Fibroblast of skin of abdomen (primary cell): ENCODE measurements at places on chromosomes 7 and 10.

DNA sequence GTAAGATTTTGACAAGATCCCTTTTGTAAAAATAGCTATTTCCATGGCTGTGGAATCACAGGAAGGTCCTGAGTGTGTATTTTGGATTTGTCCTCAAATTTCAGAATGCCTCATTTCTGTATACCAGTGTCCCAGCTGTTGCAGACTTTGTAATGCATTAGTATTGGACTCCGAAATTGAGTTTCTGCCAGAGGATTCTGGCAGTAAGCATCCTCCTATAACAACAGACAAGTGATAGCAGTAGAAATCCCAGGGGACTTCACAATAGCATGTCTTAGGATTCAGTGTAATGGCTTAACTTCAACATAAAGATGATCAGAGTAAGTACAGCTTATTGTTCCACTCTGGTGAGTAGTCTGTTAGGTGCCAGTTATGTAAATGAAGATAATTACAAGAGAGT is 104.6 kb downstream of the FOXP2 start:
- no peak for DNase-seq

DNA sequence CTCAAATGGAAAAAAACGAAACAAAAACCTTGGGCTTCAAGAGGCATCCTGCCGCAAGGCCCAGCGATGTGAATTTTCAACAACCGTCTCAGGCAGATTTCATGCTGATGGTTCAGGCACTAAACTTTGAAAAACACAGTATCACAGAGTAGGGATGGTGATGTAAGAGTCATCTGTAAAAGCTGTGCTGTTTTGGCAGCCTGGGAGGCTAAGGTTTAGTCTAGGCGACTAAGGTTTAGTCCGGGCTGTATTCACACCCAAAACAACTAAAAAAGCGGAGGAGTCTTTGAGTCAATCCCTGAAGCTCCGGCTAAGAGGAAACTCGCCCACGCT is 420 bp upstream of the MINPP1 start:
- no peak for DNase-seq

- no peak for DNase-seq
These were observed 167.9 kb downstream of the DIP2C start for GRCh38 chr10:521261-522250.

- DNase-seq: no peak
These were observed 170.6 kb upstream of the LANCL2 start for GRCh38 chr7:55194522-55194921.

DNA sequence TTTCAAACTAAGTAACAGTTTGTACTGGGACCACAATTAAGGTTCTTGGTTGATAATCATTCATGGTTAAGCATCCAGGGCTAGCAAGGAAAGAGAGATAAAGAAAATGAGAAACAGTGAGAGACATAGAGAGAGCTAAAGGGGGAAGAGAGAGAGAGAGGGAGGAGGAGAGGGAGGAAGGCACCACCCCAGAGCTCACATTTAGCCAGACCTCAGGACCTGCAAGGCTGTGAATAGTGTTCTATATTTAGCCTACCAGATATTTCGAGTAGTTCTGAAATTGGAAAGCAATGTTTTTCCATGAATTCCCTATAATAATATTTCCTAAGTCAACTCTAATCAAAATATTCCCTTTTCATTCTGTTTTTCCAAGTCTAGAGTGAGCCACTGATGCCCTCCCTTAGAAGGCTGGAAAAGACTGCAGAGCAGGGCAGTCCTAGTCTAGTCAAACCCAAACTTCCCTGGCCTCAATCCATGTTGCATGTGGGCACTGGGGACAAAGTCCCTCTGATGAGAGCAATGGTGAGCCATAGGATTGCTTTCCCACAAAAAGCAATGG is 119.4 kb upstream of the INHBA start:
- DNase-seq: no peak

DNA sequence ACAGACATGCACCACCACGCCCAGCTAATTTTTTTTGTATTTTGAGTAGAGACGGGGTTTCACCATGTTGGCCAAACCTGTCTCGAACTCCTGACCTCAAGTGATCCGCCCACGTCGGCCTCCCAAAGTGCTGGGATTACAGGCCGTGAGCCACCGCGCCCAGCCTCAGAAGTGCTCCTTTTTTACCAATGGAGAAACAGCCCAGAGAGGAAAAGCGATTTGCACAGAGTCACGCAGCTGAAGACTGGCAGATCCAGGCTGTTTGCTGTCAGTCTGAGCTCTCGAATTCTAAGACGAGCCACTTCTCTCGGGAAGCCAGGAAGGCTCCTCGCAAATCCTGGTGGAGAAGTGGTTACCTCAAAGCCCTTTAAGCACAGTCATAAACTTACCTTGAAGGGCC is 57.4 kb upstream of the SDK1 start:
- no peak for DNase-seq

DNA sequence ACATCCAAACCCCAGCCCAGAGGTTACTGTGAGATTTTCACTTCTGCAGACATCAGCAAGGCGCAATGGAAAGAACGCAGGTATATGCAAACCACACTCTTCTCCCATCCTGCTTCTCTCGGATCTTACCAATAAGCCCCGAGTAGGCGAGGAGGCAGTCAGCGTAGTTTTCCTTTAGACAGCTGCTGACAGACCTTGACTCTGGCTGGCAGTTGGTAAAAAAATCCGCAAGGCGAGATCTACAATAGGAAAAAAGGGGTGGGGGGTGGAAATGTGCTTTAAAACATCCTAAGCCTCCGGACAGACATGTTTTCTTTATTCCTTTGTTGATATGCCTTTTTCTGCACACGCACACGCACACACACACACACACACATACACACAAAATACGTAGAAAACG is 176.5 kb downstream of the GFRA1 start:
- DNase-seq: no peak

GRCh38 chr10:23081891-23082290 is 13.5 kb upstream of the MSRB2 start:
- no peak for DNase-seq

- no peak for DNase-seq
These were observed 252.1 kb upstream of the TAC1 start for GRCh38 chr7:97479740-97480290.

GRCh38 chr7:155262031-155262430 is 35.6 kb upstream of the INSIG1 start:
- DNase-seq: peak; percentile 49

- DNase-seq: no peak
These were observed 49.2 kb downstream of the HERPUD2 start for GRCh38 chr7:35645691-35646090.

DNA sequence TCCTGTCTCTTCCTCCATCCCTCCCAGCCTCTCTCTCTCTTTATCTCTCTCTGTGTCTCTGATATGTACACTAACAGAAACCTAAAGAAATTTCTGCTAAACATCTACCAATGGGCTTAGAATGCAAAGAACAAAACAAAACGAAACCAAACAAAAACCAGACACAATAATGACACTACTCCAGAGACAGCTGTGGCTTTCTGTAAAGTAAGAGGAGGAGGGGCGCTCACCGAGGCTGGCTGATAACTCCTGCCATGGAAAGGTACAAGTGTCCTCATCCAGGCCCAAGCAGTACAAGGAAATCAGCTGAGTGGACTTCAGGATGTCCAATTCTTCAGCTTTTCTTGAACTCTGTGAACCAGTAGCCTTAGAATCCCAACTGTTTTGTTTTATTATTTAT is 70.4 kb upstream of the FZD8 start:
- no peak for DNase-seq

DNA sequence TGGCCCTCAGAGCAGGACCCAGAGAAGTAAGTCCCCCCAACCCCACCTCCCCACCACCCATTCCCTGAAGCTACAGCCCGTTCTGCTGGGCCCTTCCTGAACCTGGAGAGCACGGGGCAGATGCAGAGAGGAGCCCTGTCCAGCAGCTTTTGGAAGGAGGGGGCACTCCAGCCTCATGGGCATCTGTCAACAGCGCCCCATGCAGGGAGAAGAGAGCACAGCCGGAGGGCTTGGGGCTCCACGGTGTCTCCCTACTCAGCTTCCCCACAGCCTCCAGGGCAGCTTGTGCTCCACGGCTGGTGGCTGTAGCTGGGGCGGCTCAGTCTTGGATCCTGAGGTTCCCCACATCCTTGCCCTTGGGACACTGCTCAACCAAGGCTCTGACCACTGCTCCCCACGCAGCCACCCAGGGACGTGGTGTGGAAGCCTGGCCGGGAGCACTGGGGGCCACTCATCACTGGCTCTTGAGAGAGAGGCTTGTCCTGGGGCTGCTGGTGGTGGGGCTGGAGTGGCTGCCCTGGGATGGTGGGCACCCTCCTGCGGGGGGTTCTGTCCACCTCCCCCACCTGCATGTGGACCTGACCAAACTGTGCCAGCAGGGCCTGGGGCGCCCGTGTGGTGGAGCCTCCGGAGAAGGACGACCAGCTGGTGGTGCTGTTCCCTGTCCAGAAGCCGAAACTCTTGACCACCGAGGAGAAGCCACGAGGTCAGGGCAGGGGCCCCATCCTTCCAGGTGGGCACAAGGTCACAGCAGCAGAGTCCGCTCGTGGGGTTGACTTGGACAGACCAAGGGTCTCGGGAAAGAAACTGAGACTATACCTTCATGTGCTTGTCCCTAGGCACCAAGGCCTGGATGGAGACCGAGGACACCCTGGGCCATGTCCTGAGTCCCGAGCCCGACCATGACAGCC is 4.5 kb downstream of the PRAP1 start:
- no peak for DNase-seq

DNA sequence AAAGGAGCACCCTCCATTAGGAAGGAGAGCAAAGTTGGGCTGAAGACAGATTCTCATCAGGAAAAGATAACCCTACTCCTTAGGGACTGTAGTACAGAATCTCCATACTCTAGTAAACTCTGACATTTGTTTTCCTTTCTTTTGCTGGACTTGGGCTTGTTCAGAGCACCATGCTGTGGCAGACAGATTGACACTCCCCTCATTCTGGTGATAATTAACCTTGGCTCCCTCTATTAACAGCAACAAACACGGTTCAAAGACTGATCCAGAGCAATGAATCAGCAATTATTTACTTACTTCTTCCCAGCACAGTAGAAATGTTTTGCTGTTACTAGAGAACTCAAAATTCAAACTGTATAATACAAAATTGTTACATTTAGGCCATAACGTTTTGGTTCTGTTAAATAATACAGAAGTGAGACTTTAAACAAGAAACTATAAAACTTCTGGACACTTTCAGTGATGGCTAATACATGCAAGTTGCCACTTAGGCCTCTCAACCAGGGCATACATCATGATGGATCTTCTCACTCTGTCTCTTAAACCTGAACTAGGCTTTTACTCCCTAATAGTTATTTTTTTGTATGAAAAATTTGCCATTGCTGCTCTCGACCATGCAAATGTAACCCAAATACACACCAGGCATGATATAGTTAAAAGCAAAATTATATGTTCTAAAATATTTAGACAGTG is 639.0 kb downstream of the IPMK start:
- DNase-seq: no peak

DNA sequence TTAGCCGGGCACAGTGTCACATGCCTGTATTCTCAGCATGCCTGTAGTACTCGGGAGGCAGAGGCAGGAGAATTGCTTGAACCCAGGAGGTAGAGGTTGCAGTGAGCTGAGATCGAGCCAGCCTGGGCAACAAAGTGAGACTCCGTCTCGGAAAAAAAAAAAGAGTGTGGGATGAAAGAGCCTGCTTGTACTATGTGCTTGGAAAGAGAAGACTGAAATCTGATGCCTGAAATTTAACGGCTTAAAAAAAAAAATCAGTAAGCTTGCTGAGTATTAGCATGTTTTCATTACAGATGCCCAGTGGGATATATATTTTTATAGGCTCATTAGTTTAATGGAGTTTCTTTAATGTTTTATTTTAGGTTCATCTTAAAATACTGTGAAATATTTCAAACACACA is 4.2 kb downstream of the NT5C2 start:
- peak; percentile 37 for DNase-seq

DNA sequence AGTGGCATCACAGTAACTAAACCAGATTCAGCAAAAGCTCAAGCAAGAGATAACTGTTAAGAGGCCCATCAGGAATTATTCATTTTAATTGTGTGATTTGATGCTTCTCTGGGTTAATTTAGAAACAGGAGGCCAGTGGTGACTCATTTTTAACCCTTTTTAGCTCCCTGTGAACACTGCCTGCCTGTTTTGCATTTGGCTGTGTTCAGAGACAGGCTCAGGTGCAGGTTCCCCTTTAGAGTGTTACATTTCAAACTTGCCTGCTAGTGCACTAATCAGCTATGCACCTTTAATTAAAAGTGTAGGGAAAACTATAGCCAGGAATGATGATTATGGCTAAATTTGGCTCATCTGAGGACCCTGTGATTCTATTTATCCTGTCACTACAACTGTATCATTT is 6.5 kb downstream of the STAMBPL1 start:
- DNase-seq: no peak

DNA sequence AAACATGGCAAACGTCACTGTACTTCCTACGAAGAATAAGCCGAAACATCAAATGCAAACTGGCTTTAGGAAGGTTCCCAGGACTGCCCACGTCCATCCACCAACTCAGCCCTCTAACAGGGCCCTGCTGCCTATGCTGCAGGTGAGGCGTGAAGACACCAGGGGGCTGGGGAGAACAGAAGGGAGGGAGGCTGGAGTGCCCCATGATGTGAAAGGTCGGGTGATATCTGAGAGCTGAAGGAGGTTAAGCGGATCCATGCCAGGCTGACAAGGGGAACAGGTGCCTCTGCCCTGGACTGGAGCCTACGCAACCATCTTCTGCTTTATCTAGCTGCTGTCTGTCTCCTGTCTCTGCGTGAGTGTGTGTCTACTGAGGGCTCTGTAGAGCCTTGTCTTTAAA is 40.2 kb upstream of the ATP6V0A4 start:
- DNase-seq: no peak
